ENCODE measurements at places on chromosomes 2 and 18.

DNA sequence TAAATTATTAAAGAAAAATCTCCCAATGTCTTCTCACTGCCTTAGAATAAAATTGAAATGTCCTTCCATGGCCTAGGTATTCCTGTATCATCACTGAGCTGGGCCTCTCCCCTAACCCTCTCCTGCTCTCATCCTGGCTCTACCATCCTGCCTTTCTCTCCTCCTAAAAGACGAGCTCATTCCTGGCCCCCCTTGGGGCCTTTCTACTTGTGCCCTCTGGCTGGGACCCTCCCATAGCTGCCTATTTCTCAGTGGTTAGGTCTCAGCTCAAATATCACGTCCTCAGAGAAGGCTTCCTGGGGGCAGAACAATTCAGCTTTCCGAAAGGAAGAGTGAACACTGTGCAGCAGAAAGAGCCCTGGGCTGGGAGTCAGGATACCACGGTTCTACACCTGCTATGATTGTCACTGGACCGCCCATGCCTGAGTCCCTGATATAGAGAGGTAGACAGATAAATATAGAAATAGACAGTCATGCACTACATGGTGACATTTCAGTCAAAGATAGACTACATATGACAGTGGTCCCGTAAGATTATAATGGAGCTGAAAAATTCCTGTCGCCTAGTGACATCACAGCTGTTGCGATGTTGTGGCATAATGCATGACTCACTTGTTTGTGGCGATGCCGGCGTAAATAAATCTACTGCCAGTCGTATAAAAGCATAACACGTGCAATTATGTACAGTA, 9.4 kb downstream of the DNPEP start:
- DNase-seq = no peak

- no peak for DNase-seq
These were observed 14.5 kb downstream of the RPS27A start for GRCh38 chr2:55247025-55247424.

- DNase-seq = no peak
These were observed at the start of gene ASIC4 for GRCh38 chr2:219514196-219514761. Gene ASIC4 (plus strand): TSS chr2:219514482. CDS start chr2:219514725, 243 bp downstream.

DNA sequence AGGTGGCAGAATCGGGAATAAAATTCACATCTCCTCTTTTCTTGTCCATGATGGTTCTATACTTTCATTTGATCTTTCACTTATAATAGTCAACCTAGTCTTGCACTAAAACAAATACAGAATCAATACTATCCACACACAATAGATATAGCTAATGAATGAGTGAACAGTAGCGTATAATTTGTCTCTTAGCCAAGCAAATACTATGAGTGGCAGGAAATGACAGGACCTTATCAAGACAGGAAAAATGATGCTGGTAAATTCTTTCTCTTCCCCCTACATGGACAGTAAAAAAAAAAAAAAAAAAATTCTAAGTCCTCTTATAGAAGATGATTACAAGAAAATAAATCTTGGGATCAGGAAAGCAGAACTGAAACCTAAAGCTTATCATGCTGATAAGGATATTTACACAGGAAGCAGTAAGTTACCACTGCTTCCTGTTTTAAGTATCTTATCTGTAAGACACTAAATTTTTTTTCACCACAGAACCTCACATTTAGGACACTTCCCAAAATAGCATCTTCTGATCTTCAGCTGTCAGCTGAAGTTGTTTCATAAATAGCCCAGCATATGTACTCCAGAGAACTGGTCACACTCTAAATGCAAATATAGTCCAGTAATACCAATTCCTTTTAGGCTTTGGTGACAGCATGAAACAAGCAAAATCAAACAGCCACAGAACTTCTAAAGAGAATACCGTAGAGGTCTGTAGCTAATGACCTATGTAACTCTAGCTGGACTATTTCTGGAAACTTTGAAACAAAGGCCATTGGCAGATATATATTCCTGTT, 27.0 kb downstream of the IRS1 start:
- DNase-seq = peak; percentile 41

- DNase-seq = peak; percentile 15
These were observed at the start of gene CFAP221 for GRCh38 chr2:119544075-119544938. Gene CFAP221 (plus strand): TSS chr2:119544449. CDS start chr2:119546132, 1,683 bp downstream.

- DNase-seq = no peak
These were observed 5.9 kb upstream of the SLC8A1 start for GRCh38 chr2:40457837-40458236.

DNA sequence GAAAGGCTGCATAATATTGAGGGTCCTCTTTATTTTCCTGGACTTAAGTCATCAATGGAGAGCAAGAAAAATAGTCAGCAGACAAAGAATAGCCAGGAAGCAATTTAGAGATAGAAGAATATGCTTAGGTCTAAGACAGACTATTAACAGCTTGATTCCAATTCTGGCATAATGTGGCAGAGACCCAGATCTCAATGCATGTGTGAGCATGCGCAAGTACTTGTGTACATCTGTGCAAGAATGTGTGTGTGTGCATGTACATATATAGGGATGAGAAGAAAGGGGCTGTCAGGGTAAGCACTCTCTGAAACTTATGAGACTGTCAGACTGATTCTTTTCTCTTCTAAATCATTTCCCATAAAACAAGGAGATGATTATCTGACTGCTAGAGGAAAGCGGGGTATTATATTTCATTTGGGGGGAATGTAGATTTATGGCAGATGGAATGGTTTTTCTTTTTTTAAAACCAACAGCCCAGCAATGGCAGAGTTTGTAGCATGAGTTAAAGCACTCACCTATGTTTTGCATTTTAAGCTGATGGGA, 381.3 kb upstream of the SPRED2 start:
- no peak for DNase-seq

- DNase-seq = no peak
These were observed 27.3 kb downstream of the AQP12A start for GRCh38 chr2:240718896-240719490.

GRCh38 chr2:216217904-216218260, 108.7 kb downstream of the XRCC5 start:
- no peak for DNase-seq

DNA sequence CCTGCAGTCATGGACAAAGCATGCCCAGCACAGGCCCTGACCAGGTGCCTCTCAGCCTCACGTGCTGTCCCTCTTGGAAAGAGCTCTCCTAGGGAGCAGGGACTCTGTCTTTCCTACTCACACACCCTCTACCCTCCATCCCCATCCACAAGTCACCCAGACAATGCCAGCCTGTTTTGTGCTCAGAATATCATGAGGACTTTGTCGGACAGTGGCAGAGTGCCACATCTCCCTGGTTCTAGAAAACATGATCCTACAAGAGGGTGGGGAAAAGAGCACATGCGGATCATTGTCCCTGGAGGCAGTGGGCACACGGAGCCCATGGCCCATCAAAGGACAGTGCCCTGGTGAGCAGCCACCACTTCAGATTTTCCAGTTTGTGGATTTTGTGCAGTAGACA, 3.7 kb upstream of the MAL start:
- no peak for DNase-seq

DNA sequence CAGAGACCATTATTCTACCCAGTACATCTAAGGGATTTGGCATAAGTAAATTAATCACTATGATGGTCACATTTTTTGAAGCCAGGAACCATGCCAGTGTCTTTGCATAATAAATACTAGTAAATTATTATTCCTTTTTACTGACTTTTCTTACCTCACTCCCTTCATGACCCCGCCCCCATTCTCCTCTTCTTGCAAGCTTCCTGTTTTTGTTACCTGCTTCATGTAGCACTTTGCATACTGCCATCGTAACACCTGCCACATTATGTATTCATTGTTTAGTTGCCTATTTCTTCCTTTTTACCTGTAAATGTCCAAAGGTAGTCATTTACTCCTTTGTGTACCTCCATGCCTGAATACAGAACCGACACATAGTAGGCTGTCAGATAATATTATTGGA, 309.5 kb downstream of the KIAA1328 start:
- no peak for DNase-seq

DNA sequence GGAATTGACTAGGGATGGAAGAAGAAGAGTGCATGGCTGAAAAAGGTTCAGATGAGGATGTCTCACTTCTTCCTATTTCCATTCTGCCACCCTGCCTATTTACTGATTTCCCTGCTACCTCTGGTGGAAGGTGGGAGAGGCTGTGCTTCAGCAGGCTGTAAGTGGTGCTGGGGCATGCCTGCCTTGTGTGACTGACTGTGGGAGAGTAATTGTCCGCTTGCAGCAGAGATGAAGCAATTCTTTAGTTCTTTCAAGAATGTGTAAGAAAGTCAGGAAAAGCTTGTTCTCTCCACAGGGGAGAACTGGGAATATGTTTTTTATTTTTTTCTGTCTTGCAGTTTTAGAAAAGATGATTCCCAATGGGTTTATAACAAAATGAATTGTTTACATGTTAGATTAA, 72.5 kb upstream of the NYAP2 start:
- DNase-seq = no peak

GRCh38 chr18:78245451-78245850, 734.2 kb upstream of the SALL3 start:
- DNase-seq = no peak

DNA sequence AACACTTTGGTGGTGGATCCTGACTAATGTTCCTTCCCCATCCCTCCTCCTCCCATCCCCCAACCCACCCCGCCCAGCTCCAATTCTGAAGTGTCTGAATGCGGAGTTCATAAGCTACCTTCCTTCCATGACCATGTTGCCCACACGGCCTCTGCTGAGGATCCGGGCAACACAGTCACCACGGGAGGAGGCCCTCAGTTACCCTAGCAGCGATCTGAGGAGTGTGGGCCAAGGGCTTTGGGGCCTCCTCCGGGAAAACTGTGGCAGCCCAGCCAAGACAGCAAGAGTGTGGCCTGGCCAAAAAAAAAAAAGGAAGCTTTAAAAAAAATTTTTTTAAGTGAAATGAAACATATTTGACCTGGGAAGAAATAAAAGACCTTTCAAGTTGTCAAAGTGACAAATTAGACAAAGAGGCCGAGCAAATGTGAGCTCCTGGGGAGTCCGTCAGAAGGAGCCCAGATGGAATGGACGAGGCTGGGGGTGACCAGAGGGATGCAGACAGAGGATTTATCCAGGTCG, 169.0 kb upstream of the PKDCC start:
- DNase-seq = no peak

DNA sequence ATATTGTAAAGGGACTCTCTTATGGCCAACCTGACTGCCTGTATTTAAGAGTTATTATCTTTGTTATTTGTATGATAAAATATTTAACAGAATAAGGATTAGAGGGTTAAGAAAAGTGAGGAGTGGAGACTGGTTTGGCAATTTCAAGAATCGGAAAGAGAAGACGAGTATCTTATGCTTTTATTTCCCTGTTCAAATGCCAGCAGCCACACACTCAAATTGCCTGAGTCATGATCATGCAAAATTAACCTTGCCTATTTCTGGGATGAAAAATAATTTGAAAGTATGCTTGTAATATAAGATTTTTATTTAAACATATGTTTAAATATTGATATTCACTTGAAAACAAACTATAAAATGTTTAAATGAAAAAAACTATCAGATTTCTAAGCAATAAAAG, 188.6 kb downstream of the CD226 start:
- no peak for DNase-seq
